ENCODE measurements at places on chromosomes 2 and 18.

DNA sequence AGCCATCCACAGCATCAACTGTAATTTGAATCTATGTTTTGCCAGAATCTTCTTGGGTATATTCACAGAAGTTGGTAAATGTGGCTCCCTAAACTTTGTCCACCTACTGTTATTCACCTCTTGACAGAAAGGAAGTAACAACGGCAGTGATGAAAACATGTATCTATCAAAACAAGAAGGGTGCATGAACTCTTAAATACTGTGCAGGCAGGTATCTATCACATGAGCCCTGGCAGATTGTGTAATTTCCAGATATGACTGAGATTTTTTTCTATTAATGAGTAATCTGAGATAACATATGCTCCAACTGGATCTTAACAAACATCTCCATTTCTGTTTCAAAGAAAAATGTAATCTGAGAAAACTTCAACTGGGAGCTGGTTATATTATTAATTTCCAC is 36.6 kb downstream of the SFT2D3 start:
- DNase-seq = no peak

GRCh38 chr2:151947813-151948165 is 119.6 kb upstream of the ARL5A start:
- no peak for DNase-seq

DNA sequence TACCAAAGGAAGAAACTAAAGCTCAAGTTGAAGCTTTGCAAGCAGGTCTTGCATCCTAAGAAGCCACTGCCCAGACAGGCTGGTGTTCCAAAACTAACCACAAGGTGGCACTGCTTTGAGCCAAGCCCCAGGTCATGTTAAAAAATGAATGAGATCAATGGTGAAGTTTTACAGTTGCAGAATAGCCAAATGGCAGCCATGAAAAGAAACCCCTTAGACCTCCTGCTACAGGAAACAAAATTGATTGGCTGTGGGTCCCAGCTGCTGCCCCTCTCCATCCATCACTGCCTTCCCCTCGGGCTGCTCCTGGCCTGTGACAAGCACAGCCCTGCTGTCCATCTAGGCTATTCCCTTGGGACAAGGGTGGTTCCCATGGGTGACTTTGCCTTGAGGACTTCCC is 20.7 kb upstream of the MREG start:
- peak; percentile 79 for DNase-seq

- no peak for DNase-seq
These were observed 413.6 kb upstream of the KCNH7 start for GRCh38 chr2:163252199-163252598.
